ENCODE measurements at places on chromosomes 1 and 21.

DNA sequence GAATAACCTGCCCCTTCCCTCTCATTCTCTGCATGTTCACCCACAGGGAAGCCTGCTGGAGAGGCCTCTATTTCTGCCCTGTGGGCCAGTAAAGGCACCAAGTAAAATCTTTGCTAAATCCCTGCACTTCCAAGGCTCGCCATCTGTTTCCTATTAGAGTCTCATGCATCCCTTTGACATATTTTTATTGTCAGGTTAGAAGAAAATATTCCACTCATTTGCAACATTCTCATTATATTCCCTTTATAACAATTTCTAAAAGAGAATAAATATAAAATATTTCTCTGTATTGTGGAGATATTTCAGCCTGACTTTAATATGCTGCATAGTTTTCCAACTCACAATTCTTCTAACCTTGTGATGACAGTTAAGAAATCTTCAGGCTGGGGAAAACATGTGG lies 340.4 kb upstream of the VAMP3 start:
- DNase-seq, result no peak

GRCh38 chr1:117613249-117613968 lies 7.6 kb downstream of the TENT5C start:
- DNase-seq, result no peak

DNA sequence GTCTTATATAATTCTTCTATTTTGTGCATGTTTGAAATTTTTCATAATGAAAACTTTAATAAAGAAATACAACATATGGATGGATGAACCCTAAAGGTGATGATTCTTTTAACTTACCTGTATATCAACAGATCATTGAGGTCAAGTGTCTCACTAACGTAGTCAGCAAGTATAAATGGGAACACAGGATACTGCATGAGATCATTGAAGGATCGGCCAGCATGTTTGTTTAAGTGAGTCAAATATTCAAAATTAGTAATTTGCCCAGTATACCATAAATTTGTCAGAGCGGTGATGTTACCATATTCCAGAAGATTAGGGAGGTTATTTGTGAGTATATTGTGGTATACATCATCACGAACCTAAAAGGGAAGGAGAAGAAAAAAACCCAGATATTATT lies 71.0 kb upstream of the GNG4 start:
- no peak for DNase-seq

DNA sequence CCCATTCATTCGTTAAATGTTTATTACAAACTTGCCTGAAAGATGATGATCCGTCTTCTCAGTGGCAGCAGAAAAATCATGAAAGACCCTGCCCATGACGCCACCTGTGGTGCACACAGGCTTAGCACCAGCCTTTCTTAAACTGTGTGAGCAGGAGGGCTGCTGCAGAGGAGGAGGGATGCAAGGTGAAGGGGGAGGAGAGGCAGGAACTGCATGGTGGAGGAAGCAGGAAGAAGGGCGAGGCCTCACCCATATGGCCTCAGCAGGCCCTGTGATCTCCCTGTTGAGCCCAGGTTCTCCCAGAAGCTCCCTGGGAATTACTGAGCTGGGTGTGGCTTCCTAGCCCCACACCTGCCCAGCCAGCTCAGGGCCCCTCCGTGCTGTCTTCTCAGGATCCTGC lies 25.0 kb upstream of the RD3 start:
- DNase-seq, result no peak

GRCh38 chr1:50735443-50735842 lies 224.6 kb downstream of the FAF1 start:
- DNase-seq, result no peak

GRCh38 chr1:19454265-19455146 lies 30.8 kb downstream of the CAPZB start:
- DNase-seq, result no peak

Measured in BE2C (cell line).